ENCODE measurements at places on chromosomes 3 and 15. TPM values are rescaled to one million over a fixed set of nuclear protein-coding genes. Genes with fewer than 3 reads are reported as not detected.

GRCh38 chr15:57297163-57297593, 79.1 kb upstream of the CGNL1 start:
- peaks cover 17% of the 10 kb centered on the region for H3K4me1 ChIP-seq
- H3K36me3 ChIP-seq: peaks cover 2% of the 10 kb centered on the region
- H3K4me3 ChIP-seq: no peak overlapping the region
- DNase-seq: no peak
- H3K27ac ChIP-seq: no peak overlapping the region
- H3K27me3 ChIP-seq: no peaks in the 10 kb centered on the region

DNA sequence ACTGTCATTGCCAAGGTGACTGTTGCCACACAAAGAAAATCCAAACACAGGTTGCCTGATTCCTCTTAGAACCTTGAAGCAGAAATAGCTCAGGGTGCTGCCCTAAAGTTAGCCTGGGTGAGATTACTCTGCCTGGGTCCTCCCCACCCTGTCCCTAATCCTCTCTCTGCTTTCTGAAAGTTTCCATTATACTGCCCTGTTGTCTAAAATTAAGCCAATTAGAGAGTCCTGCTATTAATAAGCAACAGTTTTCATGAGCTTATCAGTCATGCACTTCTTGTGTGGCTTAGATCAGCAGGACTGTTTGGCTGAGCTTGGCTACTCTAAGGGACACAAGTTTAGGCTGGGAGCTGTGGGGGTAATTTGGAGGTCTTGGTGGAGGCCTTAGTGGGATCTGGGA, 334.7 kb upstream of the LRRFIP2 start:
- no peaks in the 10 kb centered on the region for H3K4me1 ChIP-seq
- DNase-seq: no peak
- H3K27ac ChIP-seq: no peak overlapping the region
- no peaks in the 10 kb centered on the region for H3K36me3 ChIP-seq
- H3K4me3 ChIP-seq: no peak overlapping the region

- H3K27ac ChIP-seq: no peak overlapping the region
- H3K4me3 ChIP-seq: no peak overlapping the region
- no peaks in the 10 kb centered on the region for H3K27me3 ChIP-seq
- no peaks in the 10 kb centered on the region for H3K36me3 ChIP-seq
These were observed 325.5 kb downstream of the SATB1 start for GRCh38 chr3:18099611-18100010.

- H3K27me3 ChIP-seq: no peaks in the 10 kb centered on the region
- H3K27ac ChIP-seq: no peak overlapping the region
- H3K4me1 ChIP-seq: no peaks in the 10 kb centered on the region
- DNase-seq: no peak
- no peaks in the 10 kb centered on the region for H3K36me3 ChIP-seq
These were observed 223.9 kb downstream of the LRTM1 start for GRCh38 chr3:54703923-54704322.

CHST13 gene
- polyA plus RNA-seq: not detected

GP9 gene
- polyA plus RNA-seq: not detected

NRROS gene
- 0.10 TPM for polyA plus RNA-seq

CLDN18 gene
- polyA plus RNA-seq: not detected

All from IMR-90 (cell line).